ENCODE measurements at places on chromosomes 11 and 22.

GRCh38 chr11:113454455-113454854 lies 20.7 kb downstream of the DRD2 start:
- no peak for DNase-seq

DNA sequence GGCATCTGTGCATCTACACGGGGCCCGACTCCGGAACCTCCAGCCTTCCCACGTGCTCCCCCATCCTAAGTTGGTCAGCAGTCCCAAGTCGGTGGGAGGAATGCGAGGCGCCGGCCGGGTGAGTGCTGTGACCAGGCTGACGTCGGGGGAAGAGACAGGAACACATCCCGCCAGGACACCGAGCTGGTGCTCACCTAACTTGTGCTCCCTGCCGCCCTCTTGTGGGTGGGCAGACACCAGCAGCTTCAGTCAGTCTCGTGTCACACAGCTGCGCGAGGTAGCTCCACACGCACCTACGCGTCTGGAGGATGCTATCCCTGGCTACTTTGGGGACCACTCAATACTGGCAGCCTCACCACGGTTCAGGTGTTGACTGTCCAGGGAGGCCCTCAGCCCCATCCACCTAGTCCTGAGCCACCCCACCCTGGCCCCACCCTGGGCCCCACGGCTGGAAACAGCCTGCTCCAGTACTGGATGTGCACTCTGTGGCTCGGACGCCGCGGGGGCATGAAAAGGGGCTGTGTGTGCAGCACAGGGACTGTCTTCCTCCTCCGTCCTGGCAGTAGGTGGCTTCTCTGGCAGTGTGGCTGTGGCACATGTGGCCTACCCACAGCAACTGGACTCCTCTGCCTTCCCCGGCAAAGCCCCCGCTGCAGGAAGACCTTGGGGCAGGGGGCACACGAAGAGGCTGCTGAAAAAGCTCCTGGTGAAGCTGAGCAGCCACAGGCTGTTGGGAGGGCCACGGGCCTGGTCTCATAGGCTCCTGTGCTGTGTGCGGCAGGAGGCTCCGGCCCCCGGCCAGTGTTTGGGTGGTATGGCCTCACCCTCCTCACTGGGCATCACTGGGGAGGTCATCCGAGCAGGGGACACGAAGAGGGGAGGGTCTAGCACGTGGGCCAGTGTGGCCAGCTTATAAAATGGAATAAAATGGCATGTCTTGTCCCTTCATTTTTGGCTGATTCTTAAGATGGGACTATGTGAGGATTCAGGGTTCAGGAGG lies 11.2 kb upstream of the BID start:
- peak; percentile 75 for DNase-seq

DNA sequence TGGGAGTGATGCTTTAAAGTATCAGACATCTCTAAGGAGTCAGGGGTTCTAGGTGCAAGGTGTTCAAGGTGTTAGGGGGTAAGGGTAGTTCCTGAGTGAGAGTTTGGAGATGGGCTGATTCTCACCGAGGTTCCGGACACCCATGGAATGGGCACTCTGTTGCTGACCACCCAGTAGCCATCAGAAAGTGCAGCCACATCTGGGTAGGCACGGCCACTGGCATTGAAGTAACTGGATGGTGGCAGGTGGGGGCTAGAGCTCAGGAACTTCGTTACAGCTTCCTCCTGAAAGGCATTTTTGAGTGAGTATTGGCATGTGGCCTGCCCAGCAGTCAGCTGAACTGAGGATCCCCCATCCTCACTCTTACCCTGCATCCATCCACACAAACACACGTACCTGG lies 3.0 kb upstream of the TAF10 start:
- DNase-seq: no peak

GRCh38 chr11:29022676-29023075 lies 914.5 kb downstream of the METTL15 start:
- DNase-seq: no peak

GRCh38 chr11:70314730-70315129 lies 44.2 kb downstream of the PPFIA1 start:
- no peak for DNase-seq

DNA sequence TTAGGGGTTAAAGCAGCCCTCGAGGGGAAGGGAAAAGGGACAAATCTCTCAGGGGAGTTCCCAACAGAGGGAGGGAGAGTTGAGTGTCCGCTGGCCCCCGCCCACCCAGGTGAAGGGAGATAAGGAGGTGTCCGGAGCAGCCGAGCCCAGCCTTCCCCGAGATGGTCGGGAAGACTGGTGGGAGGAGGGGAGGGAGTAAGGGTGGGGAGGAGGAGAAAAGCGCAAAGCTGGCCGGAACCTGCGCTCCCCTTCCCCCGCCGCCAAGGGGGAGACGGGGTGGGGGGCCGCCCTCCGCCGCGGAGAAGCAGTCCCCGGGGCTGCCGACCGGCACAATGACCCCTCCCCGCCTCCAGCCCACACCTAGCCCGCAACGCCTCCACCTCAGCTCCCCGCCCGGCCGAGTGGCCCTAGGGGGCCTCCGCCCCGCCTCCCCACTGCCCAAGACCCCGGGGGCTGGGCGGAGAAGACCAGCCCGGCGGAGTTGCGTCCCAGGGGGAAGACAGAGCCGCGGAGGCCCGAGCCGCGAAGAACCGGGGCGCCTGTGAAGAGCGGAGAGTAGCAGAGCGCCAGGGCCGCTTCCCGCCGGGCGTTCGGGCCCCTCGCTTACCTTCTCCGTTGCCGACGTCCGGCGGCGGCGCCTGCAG lies 479 bp downstream of the RSF1 start:
- DNase-seq: peak; percentile 19

- DNase-seq: no peak
Observed at GRCh38 chr22:45696227-45696626, 24.6 kb downstream of the ATXN10 start.

GRCh38 chr11:106594751-106595351 lies 423.4 kb downstream of the GUCY1A2 start:
- DNase-seq: no peak

- peak; percentile 92 for DNase-seq
Observed at GRCh38 chr11:63567044-63567840, 4.1 kb upstream of the PLAAT2 start.

DNA sequence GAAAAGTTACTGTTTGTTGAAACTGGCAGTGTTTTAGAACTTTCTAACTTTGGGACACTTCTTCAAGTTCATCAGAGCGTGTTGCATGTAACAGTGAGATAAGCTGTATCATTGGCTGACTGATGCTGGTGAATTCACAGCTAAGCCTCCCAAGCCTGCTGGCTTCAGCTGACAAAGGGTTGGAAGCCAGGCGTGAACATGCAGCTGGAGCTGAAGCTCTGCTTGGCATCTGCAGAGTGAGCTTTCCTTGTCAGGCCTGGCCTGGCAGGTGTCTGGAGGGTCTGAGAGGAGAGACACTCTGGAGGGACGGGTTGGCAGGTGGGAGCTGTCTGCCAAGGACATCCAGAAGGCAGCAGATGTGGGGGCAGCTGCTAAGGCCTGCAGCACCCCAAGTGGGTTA lies 1.5 kb downstream of the AMPD3 start:
- DNase-seq: no peak

DNA sequence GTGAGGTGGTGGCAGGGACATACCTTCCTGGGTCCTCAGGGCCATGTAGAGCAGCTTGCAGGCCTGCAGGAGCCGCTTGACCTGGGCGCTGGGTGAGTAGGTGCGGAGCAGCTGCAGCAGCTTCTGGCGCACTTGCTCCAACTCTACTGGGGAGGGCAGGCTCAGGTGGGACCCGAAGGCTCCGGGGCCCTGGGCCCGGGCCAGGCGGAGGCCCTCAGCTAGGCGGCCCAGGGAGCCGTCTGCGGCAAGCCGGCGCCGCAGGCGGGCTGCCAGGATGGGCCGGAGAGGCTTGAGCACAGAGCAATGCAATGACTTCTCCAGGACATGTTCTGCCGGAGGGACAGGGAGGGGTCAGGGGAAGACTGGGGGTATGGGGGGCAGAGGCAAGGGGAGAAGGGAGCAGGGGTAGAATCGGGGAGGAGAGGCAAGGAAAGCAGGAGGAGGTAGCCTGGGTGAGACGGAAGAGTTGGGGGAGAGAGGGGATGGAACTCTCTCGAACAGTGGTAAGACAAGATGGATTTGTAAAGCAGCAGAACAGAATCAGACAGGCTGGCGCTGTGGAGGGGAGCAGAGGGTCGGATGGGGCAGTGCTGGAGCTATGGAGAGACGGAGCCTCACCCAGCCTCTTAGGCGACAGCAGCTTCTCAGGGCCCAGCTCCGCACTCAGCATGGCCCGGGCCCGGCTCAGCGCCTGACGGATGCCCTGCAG lies 2.2 kb downstream of the RIN1 start:
- no peak for DNase-seq

- no peak for DNase-seq
Observed at GRCh38 chr11:45929486-45930030, 7.1 kb downstream of the LARGE2 start.

DNA sequence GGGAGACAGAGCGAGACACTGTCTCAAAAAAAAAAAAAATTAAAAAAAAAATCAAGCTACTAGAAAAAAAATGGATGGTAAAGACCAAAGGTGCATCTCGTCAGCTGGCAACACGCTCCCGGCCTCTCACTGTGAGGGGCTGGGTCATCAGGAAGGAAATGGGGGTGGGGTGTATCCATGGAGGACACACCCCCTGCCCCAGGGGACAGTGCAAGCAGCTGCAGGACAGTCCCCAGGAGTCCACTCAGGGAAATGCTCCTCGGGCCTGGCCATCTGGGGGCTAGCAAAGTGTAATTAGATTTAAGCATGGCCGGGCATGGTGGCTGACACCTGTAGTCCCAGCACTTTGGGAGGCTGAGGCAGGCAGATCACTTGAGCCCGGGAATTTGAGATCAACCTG lies 23.1 kb downstream of the TTLL1 start:
- no peak for DNase-seq

DNA sequence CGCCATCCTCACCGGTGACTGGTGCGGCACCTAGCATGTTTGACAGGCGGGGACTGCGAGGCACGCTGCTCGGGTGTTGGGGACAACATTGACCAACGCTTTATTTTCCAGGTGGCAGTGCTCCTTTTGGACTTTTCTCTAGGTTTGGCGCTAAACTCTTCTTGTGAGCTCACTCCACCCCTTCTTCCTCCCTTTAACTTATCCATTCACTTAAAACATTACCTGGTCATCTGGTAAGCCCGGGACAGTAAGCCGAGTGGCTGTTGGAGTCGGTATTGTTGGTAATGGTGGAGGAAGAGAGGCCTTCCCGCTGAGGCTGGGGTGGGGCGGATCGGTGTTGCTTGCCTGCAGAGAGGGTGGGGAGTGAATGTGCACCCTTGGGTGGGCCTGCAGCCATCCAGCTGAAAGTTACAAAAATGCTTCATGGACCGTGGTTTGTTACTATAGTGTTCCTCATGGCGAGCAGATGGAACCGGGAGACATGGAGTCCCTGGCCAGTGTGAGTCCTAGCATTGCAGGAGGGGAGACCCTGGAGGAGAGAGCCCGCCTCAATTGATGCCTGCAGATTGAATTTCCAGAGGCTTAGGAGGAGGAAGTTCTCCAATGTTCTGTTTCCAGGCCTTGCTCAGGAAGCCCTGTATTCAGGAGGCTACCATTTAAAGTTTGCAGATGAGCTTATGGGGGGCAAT lies 1.1 kb downstream of the NEAT1 start:
- DNase-seq: peak; percentile 49

DNA sequence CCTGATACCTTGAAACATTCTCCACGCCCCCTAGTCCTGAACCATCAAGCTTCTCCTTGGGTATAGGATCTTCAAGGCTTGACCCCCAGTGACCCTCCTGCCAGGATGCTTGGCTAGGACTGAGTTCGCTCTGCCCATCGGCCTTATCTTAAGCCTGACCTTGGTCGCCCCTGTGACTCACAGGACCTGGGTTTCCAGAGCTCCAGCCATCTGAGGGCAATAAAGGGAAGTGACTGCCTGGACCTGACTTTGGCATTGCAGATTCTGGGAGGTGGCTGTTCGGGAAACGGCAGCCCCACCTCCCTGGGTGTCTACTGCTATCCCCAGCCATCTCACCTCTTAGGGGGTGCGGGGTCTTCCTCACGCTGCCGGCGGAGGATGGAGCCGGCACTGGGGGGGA lies 15.4 kb downstream of the CARD10 start:
- no peak for DNase-seq

DNA sequence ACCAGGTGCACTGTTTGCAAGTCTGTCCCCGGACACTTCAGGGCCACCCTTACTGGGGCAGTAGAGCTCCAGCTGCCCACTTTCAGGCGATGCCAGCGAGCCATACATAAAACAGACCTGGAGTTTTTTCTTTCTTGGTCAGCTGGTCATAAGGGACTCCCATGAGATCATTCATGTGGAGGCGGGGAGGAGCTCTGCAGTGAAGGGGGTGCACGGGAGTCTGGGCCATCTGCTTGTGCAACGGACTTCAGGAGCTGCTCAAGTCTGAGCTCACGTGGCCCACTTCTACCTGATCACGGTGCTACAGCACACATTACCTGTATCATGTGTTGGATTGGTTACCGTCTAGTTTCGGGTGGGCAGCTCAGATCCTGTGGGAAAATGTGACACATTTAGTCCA lies 9.2 kb upstream of the MRGPRF start:
- DNase-seq: no peak

- no peak for DNase-seq
Observed at GRCh38 chr22:48097723-48098122, 1335.3 kb downstream of the TBC1D22A start.

DNA sequence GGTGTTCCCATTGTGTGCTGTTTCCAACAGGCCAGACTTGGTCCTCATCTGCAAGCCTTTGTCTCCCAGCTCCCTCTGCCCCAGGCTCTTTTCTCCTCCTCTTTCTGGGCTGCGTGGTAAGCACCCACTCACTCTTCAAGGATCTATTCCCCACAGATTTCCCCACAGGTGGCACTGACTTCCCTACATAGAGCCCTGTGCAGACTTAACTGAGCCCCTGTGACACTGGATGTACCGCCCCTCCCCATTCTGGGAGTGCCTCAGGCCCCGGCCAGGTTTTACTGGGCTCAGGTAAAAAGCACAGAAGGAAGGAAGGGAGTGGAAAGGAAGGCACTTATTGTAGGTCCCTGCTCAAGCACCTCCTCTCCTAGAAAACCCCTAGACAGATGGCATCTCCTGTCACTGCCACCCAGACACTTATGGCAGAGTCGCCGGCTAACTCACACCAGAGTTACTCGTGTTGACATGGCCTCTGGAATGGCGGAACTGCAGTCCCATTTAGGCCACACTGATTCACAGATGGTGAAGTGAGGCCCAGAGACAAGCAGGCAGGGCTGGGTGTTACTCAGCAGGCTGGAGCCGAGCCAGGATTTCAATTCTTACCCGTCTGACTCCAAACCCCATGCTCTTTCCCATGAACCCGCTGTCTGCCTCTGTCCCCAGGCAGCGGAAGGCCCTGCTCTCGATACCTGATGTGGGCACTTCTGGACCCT lies 47.2 kb downstream of the LRRC32 start:
- no peak for DNase-seq

DNA sequence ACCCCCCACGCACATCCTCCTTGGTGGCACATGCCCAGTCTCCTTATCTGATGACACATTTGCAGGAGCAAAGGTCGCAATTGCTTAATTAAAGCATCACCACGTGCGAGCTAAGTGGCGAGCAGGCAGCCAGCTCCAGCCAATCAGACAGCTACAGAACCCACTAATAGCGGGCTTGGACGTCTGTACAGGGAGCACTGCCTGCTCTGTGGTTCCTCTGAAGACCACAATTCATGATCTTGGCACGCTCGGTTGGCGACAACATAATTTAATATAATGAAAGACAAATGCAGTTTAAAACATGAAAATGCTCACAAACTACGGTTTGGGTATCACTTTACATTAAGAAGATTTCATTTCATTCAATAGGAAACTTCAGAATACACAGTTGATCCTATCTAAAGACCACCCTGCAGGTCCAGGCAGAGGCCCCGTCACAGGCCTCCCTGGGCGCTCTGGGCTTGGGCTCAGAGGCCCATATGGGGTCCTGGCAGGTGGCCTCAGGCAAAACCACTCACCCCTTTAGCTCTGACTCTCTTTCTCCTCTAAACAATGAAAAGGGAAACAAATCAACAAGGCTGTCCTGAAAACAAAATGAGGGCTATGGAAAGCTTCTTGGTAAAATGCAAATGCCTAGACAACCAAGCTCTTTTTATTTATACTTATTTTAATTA lies 10.4 kb downstream of the PACSIN2 start:
- DNase-seq: no peak

Measured in CD4-positive, alpha-beta T cell treated with Interleukin-15 for 4 hours (primary cell).